ENCODE measurements at places on chromosomes 2 and 18.
A peak's percentile ranks its signal among the peaks of the same experiment; 100 is the strongest.

DNA sequence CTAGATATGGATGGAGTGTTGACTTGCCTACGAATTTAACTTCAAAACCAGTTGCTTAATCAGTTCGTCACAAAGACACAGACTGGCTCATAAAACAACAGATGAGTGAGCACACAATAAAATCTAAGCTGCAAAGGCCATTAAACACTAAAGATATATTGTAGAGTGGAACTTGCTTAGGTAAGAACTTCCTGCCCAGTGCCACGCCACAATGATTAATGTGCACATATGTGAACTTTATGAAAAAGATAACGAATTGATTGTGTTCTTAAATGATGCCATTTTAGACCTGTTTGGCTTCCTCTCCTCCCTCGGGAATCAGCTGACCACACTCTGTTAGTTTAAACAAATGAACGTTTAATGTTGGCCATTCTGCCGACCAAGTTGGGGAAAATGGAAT lies 2031.3 kb upstream of the CELF4 start:
- DNase-seq = no peak

GRCh38 chr2:134679745-134680144 lies 39.1 kb downstream of the TMEM163 start:
- peak; percentile 42 for DNase-seq

DNA sequence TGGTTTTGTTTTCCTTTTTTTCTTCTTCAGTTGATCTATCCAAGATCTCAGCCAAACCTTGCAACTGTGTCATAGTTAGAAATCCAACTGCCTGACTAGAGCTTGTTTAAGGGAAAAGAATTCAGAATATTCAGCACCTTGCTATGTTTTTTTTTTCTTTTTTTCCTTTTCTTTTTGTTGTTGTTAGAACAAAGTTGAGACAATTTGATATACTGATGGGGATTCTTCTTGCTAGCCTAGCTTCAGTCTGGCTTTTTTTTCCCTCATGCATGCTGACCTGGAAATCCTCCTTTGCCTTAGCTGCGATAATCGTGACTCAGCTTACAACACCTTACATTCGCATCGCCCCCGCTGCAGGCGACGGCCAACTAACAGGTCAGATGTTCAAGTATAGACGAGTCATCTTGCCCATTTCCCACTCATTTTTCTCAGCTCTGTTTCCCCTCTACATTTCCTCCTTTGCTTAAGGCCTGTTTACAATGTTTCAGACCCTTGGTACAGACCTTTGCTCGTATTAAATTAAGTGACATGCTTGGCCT lies 487.2 kb upstream of the RAB12 start:
- no peak for DNase-seq

DNA sequence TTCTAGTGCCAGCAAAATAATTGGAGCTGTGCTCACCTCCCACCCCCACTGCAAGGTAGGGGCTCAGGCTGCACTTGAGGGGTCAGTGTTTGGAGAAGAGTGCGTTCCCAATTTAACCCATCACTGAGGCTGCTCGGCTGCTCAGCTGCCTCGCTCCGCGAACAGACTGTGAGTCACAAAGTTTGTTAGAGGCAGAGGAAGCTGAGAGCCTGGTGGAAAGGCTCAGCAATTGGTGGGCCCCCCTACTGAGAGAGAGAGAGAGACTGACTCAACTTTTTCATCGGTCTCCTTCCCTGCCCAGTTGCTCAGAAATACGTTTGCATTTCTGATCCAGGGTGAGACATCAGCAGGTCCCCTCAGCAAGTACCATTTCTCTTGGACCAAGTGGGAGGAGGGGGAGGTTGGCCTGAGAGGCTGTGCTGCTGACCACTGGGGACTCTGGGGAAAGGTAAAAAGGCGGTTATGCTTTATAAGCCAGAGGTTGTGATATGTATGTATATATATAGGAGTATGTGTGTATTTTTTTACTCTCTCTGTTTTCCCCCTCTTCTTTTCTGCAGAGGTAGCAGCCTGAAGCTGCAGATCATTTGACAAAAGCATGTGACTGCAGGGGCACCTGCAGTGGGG lies 1.5 kb downstream of the EFR3B start:
- peak; percentile 45 for DNase-seq

DNA sequence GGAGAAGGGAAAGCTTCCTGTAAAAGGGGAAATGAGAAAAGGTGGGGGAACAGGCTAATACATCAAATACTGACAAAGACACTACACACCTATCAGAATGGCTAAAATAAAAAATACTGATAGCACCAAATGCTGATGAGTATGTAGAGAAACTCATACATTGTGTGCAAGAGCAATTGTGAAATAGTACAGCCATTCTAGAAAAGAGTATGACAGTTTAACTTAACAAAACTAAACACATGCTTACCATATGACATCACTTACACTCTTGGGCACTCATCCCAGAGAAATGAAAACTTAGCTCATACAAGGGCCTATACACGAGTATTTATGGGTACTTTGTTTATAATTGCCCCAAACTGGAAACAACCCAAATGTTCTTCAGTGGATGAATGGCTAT lies 53.4 kb downstream of the ZNF638 start:
- DNase-seq = no peak

- DNase-seq = no peak
Observed at GRCh38 chr2:16113568-16113967, 173.2 kb downstream of the MYCN start.

DNA sequence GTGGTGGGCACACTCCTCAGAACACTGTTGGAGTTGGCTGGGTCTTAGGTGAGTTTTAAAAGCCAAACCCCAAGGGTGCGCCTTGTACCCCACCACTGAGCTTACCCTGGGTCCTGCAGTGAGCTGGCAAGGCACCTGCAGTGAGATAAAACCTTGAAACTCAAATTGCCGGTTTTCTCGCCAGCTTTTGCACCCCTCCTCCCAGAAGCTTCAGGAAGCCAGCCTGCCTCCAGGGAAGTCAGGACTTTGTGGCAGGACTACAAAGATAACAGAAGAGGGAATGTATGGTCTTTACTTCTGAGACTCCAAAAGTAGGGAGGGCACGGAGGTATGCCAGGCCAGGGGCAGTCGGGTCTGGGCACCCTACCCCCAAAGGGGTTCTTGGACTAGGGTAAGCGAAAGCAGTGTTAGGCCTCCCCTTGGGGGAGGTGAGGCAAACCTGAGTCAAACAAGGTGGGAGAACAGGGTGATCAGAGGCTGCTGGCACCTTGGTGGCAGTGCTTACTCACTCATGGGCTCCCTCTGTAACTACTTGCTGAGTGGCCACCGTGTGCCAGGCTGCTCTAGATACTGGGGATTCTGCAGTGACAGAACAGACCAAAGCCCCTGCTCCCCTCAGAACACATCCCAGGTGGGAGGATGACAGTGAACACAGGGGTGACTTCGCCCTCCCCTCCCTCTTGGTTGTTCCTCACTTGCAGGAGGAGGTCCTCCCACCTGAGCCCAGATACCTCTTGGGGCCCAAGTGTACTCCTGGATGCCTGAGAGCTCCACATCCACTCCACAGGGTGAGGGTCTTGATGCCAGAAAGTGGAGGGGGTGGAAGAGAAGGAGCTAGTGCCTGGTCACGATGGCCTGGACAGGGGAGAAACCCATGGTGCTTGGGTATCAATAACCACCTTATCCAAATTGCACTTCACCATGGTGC lies 69.3 kb upstream of the RGPD5 start:
- no peak for DNase-seq

DNA sequence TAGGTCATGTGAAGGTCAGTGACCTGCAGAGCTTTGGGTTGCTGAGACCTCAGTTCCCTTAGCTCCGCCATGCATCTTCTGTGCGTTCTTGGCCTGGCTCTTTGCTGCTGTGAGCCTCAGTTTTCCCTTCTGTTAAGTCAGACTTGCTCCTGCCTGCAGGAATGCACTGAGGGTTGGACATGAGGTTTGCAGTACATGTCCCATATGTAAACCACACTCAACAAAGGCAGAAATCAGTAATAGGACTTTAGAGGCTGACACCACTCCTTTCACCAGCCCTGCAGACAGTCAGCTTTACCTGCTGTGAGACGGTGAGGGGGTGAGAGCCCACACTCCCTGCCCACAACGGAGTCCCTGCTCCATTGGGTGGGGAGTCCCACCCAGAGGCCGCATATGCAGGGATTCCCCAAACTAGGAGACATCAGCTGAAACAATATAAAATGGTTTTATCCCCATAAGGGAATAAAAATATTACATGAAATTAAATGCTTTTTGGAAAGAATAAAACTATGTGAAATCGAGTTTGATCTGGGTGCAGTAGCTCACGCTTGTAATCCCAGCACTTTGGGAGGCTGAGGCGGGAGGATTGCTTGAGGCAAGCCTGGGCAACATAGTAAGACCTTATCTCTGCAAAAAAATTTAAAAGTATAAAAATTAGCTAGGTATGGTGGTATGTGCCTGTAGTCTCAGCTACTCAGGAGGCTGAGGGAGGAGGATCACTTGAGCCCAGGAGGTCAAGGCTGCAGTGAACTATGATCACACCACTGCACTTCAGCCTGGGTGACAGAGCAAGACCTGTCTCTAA lies 55.1 kb downstream of the MYO7B start:
- DNase-seq = no peak

DNA sequence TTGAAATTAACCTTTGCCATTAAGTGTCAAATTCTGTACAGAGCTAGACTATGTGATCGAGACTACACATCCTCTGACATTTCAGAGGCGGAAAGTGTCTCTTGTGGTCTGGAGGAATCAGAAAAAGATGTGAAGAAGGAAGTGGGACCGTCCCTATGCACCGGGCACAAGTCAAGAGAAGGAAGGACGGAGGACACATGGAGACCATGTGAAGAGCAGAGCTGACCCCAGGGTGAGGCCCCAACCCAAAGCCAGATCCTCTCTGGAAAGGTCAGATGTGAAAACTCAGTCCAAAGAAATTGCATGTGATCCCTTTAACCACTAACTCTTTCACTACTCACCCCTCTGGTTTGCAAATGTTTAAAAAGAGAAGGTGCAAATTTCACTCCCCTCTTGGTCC lies 92.4 kb downstream of the PID1 start:
- DNase-seq = no peak

DNA sequence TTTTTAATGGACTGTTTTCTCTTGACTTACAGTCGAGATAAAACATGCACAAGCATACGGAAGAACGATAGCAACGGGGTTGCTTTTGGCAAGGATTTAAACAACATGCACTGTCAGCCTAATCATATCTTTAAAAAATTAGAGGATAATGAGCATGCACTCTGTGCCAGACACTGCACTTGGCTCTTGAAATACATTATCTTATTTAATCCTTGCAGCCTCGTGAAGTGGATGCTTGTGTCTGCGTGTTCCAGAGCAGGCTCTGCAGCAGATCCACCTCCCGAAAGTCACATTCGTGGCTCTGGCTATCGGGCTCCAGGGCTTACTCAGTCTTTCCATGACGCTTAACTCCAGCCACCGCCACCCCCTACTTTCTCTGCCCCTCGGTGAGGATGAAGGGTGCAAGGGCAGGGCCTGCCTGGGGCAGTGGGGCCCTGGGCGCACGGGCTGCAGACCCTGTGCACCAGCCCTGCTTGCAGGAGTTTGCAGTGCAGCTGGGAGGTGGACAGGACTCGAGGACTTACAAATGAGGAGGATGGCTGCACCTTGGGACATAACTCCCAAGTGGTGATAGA lies 61.7 kb downstream of the ACKR3 start:
- DNase-seq = no peak

DNA sequence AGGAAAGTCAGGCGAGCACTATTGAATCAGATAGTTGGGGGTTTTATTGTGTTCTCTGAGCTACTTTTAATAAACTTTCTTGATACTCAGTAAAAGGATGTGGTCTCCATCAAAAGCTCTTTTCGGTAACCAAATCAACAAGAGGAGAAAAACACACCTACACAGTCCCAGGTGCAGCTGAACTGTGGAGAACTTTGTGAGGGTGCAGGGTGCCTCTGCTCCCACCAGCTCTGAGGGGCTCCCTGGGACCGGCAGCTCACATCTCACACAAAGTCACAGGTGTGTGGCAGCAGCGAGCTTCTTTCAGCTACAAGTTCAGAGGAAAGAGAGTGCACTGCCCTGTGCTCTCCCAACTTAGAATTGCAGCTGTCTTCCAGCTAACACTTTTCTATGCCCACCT lies 650.4 kb downstream of the RNF144A start:
- DNase-seq = peak; percentile 45

DNA sequence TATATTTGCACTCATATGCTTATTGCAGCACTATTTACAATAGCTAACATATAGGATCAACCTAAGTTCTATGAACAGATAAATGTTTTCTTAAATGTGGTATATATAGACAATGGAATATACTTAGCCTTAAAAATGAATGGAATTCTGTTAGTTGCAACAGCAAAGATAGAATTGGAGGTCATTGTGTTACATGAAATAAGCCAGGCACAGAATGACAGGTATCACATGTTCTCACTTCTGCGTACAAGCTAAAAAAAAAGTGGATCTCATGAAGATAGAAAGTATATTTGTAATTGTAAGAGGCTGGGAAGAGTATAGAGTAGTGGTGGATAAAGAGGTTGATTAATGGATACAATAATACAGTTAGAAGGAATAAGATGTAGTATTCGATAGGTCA lies 255.5 kb upstream of the SETBP1 start:
- DNase-seq = no peak

DNA sequence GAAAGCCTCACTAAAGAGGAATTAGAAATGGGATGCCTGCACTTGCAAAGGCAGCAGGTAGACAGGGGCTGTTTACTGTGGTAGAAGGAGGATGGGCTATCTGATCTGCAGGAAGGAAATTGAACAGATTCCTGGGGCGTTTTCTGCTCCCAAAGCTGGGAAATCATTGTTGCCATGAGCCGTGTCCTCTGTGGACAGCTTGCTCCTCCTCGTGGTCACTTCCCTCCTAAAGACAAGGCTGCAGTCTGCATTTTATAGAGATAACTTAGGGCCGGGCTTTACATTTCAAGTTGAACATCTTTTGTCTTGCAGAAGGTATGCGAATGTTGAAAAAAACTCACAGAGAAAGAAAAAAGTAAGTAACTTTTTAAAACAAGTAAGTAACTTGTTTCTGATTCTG lies 50.9 kb downstream of the DCDC2C start:
- no peak for DNase-seq

- DNase-seq = no peak
Observed at GRCh38 chr2:64349131-64349530, 104.8 kb upstream of the LGALSL start.

- no peak for DNase-seq
Observed at GRCh38 chr2:47566207-47566858, 163.4 kb downstream of the MSH2 start.

- no peak for DNase-seq
Observed at GRCh38 chr2:170813611-170814532, 2.8 kb upstream of the GAD1 start.

DNA sequence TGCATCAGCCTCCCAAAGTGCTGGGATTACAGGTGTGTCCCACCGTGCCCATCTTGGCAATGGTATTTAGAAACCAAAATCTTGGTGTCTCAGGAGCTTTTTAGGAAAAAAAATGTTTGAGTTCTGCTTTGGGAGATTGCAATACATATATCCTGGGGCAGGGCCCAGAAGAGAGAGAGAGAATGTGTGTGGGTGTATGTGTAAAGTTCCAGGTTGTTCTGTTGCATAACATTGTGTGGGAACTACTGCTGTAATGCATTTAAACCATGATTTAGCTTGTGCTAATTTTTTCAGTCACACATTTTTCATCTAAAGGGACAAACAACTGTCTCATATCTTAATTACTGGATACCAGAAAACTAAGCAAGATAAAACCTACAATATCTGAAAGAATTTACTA lies 70.8 kb upstream of the NABP1 start:
- DNase-seq = no peak

GRCh38 chr2:55961318-55961911 lies 37.8 kb upstream of the EFEMP1 start:
- DNase-seq = no peak

Measured in activated CD8-positive, alpha-beta memory T cell treated with anti-CD3 and anti-CD28 coated beads, Interleukin-2, amount 50 U/mL, for 4 hours (primary cell).